Astrocyte of the spinal cord (primary cell): ENCODE measurements at places on chromosomes 16 and 17.

DNA sequence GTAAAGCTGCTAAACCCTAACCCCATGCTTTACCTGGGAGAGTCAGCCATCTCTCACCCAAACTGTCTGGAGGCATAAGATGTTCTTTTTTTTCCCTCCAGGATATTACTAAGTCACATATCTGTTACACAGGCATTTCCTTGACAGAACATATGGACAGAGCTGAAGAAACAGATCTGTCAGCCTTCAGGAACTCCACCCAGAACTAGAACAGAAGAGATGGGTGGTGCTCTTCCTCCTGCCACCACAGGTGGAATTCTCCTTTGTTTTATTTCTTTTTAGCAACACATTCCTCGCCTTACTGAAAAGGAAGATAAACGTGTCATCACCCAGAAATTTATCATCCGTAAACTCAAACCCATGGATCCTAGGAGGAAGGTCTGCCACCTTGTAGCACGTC, 8.8 kb downstream of the MYCBPAP start:
- DNase-seq, result no peak

DNA sequence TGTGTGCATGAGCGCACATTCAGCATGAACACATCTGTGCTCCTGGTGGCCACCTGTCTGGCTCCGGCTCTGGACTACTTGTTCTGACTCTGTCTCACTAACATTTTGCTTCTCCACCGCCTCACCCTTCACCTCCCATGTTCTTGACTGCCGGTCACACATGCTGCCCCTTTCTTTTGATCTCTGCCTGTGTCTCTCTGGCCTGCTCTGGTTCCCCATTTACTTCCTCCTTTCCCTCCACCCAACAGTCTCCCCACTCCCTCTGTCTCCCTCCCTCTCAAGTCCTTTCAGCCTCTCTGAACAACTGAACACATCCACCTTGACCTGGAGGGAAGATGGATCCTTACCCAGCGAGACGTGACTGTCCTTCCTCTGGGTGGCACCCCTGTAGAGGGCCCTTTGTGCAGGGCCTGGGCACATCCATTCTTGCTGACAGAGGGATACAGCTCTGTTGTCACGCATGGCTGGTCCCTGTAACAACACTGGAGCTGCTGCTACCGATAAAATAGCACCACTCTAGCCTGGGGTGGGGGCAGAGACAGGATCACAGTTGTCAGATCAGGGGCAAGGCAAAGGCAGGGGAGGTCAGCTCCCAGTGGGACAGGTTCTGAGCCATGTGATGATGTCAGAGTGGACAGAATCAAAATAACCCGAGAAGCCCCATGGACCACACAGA, 11.0 kb downstream of the ZSCAN32 start:
- no peak for DNase-seq

- DNase-seq, result no peak
These were observed 47.0 kb downstream of the COX4I1 start for GRCh38 chr16:85846461-85846860.

- no peak for DNase-seq
These were observed 2.5 kb downstream of the CCDC78 start for GRCh38 chr16:723695-724094.

DNA sequence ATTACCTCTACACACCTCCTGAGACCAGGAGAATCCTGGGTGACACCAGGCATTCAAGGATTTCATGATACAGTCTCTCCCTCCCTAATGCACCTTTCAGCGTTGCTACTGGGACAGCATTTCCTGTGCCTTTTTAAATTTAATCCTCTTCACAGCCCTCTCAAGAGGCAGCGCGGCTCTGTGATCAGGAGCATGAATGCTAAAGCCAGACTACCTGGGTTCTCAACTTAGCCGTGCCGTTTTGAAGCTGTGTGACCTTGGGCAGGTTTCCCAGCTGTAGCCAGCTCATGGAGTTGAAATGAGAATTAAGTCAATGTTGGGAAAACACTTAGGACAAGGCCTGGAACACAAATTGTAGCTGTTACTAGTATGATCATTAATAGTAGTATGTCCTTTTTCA, 191.8 kb downstream of the XYLT1 start:
- no peak for DNase-seq

GRCh38 chr16:5580296-5580695, 482.7 kb upstream of the EEF2KMT start:
- no peak for DNase-seq

- no peak for DNase-seq
These were observed 54.1 kb downstream of the HLF start for GRCh38 chr17:55318715-55319487.

DNA sequence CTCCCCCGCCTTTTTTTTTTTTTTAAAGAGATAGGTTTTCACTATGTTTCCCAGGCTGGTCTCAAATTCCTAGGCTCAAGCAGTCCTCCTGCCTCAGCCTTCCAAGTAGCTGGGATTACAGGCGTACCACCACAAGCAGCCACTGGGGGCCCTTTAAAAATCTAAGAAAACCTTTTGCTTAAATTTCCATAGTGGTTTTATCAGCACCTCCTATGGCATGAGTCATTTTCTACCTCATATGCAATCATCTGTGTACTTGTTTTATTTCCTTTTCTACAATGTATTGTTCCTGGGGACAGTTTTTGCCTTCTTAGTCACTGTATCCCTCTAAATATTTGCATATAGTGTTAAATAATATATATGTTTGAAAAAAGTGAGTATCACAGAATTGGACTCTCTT, 29.2 kb downstream of the GNA13 start:
- DNase-seq, result peak; percentile 75

DNA sequence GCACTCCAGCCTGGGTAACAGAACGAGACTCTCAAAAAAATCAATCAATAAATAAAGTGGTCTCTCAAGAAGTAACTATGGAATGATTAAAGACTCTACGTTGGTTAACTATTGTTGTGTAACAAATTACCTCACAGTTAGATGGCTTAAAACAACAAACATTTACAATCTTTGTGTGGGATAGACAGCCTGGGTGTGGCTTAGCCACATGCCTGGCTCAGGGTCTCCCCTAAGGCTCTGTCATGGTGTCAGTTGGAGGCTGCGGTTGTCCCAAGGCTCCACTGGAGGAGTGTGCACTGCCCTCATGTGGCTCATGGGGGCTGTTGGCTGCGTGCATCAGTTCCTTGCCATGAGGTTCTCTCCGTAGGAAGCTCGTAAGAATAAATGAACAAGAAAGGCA, 294.5 kb downstream of the SNX29 start:
- DNase-seq, result peak; percentile 22
